ENCODE measurements at places on chromosomes 4 and X.

- H3K27ac ChIP-seq = peak overlapping the region; percentile 80
- peak overlapping the region; percentile 60 for H3K4me3 ChIP-seq
- H3K4me1 ChIP-seq = peaks cover 9% of the 10 kb centered on the region
- H3K36me3 ChIP-seq = no peaks in the 10 kb centered on the region
- DNase-seq = no peak
Observed at GRCh38 chrX:53093177-53093655, 726 bp upstream of the KANTR start.

DNA sequence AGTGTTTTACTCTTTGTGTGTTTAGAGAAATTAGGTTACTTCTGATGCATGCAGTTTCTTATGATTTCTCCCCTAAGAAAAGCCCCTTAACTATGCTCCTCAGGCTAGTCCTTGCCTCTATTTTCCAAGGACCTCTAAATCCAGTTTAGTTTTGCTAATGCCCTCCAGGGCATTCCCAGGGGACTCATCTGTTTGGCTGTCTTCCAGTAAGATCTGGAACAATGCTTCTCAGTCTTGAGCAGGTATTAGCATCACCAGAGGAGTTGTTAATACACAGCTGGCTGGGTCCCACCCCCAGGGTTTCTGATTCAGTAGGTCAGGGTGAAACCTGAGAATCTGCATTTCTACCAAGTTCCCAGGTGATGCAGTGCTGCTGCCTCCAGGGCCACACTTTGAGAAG, 56.9 kb downstream of the OTC start:
- H3K4me1 ChIP-seq = no peaks in the 10 kb centered on the region
- no peaks in the 10 kb centered on the region for H3K27me3 ChIP-seq
- no peaks in the 10 kb centered on the region for H3K36me3 ChIP-seq
- DNase-seq = no peak
- no peak overlapping the region for H3K27ac ChIP-seq
- H3K4me3 ChIP-seq = no peak overlapping the region

DNA sequence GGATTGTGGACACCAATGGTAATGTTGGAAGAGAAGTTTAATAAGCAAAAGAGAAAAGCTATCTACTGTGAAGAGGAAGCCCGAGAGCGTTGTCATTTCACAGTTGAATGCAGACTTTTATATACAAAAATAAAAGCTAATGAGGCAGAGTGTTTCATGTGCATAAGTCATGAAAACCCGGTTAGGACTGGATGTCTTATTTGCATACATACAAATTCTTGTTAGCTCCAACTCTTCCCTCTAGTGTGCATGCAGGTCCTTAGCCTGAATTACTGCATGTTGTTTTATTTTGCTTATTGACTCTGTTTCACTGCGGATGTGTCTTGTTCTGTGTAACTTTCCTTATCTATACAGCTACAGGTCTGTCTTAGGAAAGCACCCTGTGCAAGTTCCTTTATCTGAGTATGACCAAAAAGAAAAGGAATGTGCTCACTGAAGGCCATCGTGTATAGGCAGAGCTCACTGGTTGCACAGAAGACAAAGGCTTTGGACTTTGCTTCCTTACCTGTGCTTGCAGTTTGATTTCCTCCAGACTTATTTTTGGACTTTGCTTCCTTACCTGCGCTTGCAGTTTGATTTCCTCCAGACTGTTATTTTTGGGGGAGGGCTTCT, 25.1 kb upstream of the UGT2B11 start:
- no peaks in the 10 kb centered on the region for H3K27me3 ChIP-seq
- no peaks in the 10 kb centered on the region for H3K36me3 ChIP-seq
- H3K27ac ChIP-seq = no peak overlapping the region
- no peak overlapping the region for H3K4me3 ChIP-seq
- H3K4me1 ChIP-seq = no peaks in the 10 kb centered on the region

GRCh38 chrX:47771473-47771872, 65.2 kb upstream of the ZNF81 start:
- H3K36me3 ChIP-seq = no peaks in the 10 kb centered on the region
- H3K4me3 ChIP-seq = no peak overlapping the region
- H3K27me3 ChIP-seq = no peaks in the 10 kb centered on the region
- no peak overlapping the region for H3K27ac ChIP-seq
- H3K4me1 ChIP-seq = no peaks in the 10 kb centered on the region

DNA sequence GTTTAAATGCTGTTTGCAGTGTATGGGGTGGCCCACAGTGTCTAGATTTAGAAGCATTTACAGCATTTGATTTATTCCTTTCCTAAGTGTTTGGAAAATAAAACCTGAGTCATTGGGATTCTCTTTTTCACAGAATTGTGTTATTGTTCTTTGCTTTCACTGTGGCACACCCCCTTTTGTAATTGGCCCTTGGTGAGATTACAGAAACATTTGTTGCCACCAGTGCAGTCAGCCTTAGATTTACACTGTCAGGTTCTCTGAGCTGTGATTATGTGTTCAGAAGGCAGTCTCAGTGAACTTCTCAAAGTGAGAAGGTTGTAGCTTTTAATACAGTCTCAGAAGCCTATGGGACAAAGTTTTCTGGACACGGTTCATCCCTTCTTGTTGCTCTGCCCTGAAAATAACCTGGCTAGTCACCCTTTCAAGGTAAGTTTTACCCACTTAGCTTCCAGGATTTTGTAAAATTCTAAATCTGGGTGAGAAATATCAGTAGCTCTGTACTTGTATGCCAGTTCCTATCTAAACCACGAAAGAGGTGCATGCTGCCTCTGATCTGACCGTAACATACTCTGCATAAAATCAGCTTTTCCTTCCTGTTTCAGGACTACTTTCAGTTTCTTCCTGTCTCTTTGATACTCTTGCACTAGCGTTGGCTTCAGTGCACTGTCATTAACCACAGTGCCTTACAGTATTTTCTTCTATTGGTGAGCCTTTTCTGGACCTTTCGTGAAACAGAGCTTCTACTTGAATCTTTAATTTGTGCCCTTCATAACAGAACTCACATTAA, 12.6 kb downstream of the RUFY3 start:
- no peak for DNase-seq
- peaks cover 53% of the 10 kb centered on the region for H3K4me1 ChIP-seq
- H3K27ac ChIP-seq = peak overlapping the region; percentile 59
- no peaks in the 10 kb centered on the region for H3K27me3 ChIP-seq
- H3K4me3 ChIP-seq = peak overlapping the region; percentile 24

GRCh38 chr4:43778187-43778915, 670.3 kb downstream of the KCTD8 start:
- no peaks in the 10 kb centered on the region for H3K36me3 ChIP-seq
- no peak overlapping the region for H3K27ac ChIP-seq
- no peak overlapping the region for H3K4me3 ChIP-seq
- DNase-seq = no peak
- no peaks in the 10 kb centered on the region for H3K4me1 ChIP-seq

GRCh38 chr4:97548186-97548585, 595.1 kb downstream of the STPG2 start:
- H3K27ac ChIP-seq = no peak overlapping the region

GRCh38 chrX:50492720-50493119, 22.1 kb upstream of the DGKK start:
- H3K36me3 ChIP-seq = no peaks in the 10 kb centered on the region
- no peak overlapping the region for H3K27ac ChIP-seq
- no peaks in the 10 kb centered on the region for H3K4me1 ChIP-seq
- H3K4me3 ChIP-seq = no peak overlapping the region
- no peaks in the 10 kb centered on the region for H3K27me3 ChIP-seq

DNA sequence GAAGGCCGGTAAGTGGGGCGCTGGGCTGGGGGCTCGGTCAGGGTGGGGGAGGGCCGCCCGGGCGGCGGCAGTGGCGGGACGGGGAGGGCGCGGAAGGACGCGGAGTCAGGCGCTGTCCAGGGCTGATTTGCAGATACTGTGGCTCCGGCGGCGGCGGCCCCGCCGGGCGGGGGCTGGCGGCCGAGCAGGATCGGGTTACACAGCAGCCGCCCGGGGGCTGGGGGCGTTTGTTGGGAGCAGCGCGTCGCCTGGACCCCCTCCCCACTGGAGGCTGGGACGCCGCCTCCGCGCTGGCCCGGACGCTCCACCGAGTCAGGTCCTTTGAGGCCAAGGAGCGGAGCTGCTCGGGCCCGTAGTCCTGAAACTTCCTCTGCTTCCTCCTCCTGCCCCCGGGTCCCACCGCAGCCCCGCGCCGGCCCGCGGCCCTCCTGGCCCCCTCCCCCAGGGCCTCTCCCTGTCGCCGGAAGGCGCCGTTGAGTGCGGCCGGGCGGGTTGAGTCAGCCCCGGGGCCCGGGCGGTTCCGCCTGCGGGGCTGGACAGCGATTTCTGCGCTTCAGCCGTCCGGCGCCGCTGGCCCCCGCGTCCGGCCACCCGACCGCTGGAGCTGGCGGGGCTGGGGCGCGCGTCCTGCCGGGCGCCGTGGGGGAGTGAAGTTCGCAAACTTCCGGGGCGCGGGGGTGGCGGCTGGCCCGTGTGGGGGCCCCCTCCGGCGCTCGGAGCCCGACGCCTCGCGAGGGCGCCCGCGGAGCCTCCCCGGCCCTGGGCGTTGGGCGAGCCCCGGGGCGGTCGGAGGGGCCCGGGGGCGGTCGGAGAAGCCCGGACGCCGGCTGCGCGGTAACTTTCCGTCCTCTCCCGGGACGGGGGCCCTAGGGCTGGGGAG, 746 bp downstream of the REST start:
- no peaks in the 10 kb centered on the region for H3K27me3 ChIP-seq
- no peaks in the 10 kb centered on the region for H3K36me3 ChIP-seq
- DNase-seq = no peak
- peaks cover 46% of the 10 kb centered on the region for H3K4me1 ChIP-seq

DNA sequence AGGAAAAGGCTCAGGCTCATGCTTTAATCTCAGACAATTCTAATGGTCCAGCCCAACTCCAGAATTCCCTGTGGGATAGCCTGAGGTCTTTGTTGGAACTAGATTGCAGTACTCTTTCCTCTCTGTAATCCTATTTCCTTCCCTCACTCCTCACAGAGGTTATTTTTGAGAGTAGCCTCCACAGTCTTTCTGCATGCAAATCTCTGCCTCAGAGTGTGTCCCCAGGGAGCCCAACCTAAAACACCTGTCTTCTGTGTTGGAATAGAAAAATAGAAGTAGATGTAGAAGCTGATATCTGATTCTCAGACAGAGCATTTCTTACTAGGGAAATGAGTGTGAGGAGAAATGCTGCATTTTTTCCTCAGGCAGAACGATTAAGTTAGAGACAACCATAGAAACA, 915.5 kb upstream of the EPHA5 start:
- H3K4me1 ChIP-seq = no peaks in the 10 kb centered on the region
- H3K4me3 ChIP-seq = no peak overlapping the region
- no peak for DNase-seq
- H3K27ac ChIP-seq = no peak overlapping the region
- no peaks in the 10 kb centered on the region for H3K27me3 ChIP-seq

- DNase-seq = no peak
- H3K27ac ChIP-seq = no peak overlapping the region
- H3K4me3 ChIP-seq = no peak overlapping the region
- no peaks in the 10 kb centered on the region for H3K36me3 ChIP-seq
Observed at GRCh38 chr4:7241597-7242125, 49.3 kb downstream of the SORCS2 start.

DNA sequence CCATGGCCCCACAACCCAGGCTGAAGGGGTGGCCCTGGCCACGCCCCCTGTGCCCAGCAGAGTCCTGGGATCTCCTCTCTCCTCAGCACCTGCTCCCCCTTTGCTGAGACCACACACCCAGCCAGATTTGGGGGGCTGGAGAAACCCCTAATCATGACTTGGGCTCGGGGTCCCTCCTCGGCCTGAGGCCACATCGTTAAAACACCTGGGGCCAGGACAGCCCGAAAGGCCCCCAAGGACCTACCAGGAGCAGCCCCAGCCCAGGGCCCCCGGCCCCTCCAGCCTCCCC, 116.7 kb downstream of the FAM53A start:
- H3K27me3 ChIP-seq = no peaks in the 10 kb centered on the region
- no peak overlapping the region for H3K27ac ChIP-seq
- no peaks in the 10 kb centered on the region for H3K36me3 ChIP-seq
- no peak overlapping the region for H3K4me3 ChIP-seq
- no peaks in the 10 kb centered on the region for H3K4me1 ChIP-seq
- DNase-seq = no peak

GRCh38 chr4:32440391-32440790, 1720.2 kb downstream of the PCDH7 start:
- DNase-seq = no peak
- H3K36me3 ChIP-seq = no peaks in the 10 kb centered on the region
- H3K27me3 ChIP-seq = no peaks in the 10 kb centered on the region
- no peak overlapping the region for H3K27ac ChIP-seq
- no peak overlapping the region for H3K4me3 ChIP-seq
- H3K4me1 ChIP-seq = no peaks in the 10 kb centered on the region

GRCh38 chr4:41957634-41958033, 22.4 kb downstream of the TMEM33 start:
- DNase-seq = no peak
- no peak overlapping the region for H3K4me3 ChIP-seq
- H3K27me3 ChIP-seq = no peaks in the 10 kb centered on the region
- H3K4me1 ChIP-seq = no peaks in the 10 kb centered on the region
- H3K27ac ChIP-seq = no peak overlapping the region

DNA sequence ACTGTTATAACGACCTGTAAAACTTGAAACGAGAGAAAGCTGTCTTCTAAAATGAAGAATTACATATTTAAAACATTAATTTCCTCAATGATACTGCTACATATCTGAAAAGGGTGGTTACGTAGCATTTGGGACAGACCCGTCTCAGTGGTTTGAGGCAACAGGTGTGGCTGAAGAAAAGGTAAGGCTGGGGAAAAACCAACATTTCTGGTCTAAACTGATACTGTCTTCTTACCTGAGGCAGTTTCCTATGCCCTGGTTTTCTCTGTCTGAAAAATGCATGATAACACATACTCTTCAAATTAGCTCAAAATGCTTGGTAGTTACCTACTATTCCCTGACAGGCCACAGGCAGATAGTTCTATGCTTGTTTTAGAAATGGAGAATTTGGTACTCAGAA, 30.4 kb downstream of the PLS3 start:
- H3K27me3 ChIP-seq = no peaks in the 10 kb centered on the region
- H3K36me3 ChIP-seq = no peaks in the 10 kb centered on the region
- no peak for DNase-seq
- H3K4me3 ChIP-seq = no peak overlapping the region

DNA sequence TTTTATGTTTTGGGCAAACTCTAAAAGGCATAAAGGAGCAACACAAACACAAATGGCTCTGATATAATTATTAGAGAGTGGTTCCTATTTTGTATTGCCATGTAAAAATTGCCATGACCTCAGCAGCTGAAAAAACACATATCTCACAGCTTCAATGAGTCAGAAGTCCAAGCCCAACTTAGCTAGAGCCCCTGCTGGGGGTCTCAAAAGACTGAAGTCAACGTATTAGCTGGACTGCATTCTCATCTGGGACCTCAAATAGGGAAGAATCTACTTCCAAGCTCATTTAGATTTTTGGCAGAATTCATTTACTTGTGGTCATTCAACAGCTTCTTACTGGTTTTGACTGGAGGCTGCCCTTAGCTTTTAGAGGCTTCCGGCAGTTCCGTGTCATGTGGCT, 47.4 kb downstream of the FREM3 start:
- H3K27ac ChIP-seq = no peak overlapping the region
- H3K4me1 ChIP-seq = no peaks in the 10 kb centered on the region
- H3K27me3 ChIP-seq = no peaks in the 10 kb centered on the region
- DNase-seq = no peak
- H3K4me3 ChIP-seq = no peak overlapping the region

GRCh38 chr4:73676861-73677323, 56.7 kb upstream of the RASSF6 start:
- H3K36me3 ChIP-seq = no peaks in the 10 kb centered on the region
- no peaks in the 10 kb centered on the region for H3K27me3 ChIP-seq
- H3K27ac ChIP-seq = no peak overlapping the region
- H3K4me1 ChIP-seq = peaks cover 15% of the 10 kb centered on the region
- no peak for DNase-seq

GRCh38 chrX:20527558-20528011, 260.9 kb upstream of the RPS6KA3 start:
- H3K27me3 ChIP-seq = no peaks in the 10 kb centered on the region
- no peak overlapping the region for H3K4me3 ChIP-seq
- H3K27ac ChIP-seq = no peak overlapping the region
- no peak for DNase-seq
- no peaks in the 10 kb centered on the region for H3K36me3 ChIP-seq

Measured in vagina (tissue), 2 donors.